Immature natural killer cell (primary cell): ENCODE measurements at places on chromosomes 5 and 9. TPM values are rescaled to one million over a fixed set of nuclear protein-coding genes. Genes with fewer than 3 reads are reported as not detected.

DNA sequence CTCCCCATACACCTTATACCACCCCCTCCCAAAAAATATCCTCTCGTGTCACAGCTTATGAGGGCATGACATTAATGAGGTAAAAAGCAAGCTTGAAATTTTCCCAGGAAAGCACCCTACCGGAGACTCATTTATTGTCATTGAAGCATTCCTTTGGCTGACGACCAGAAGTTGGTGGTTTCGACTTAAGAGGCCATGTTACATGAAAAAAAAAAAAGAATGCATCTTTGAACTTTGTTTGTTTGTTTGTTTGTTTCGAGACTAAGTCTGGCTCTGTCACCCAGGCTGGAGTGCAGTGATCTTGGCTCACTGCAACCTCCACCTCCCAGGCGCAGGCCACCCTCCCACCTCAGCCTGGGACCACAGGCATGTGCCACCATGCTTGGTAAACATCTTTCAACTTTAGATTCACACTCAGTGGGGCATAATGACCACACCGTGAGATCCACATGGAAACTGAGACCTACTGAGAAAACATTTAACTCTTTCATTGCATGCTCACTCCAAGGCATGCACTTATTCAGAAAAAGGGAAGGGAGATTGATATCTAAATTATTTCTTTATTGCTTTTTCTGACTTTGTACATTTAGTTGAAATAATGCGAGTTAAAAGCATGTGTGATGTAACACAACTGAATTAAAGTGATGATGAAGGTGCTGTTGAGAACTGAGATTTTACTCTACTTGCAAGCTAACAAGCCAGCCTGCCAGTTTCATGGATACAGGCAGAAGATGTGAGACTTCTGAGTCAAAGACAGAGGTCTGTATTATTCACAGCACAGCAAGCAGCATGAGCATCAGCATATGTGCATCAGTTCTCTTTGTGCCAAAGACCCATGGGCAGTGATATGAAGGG, 5.1 kb upstream of the RAB14 start:
- peaks cover 25% of the 10 kb centered on the region for H3K4me1 ChIP-seq
- no peak overlapping the region for H3K27ac ChIP-seq
- DNase-seq = no peak
- peaks cover 5% of the 10 kb centered on the region for H3K27me3 ChIP-seq
- no peak overlapping the region for H3K4me3 ChIP-seq

DNA sequence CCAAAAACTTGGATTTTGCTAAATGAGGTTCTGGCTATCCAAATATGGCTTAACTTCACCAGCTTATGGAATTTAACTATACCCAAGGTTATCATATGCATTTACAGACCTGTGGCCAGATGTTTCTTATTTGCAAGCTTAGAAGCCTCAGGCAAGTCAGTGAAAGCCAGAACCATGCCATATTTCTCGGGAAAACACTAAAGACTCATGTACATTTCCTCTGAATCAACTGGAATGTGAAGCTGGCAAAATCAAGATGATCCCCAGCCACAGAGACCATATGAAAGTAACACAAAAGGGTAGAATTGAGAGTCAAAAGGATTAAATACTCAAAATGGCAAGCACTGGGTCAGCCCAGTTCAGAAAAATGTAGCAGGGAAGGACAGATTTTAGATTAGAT, 76.4 kb upstream of the SLC1A1 start:
- H3K36me3 ChIP-seq = no peaks in the 10 kb centered on the region
- no peak for DNase-seq
- H3K27ac ChIP-seq = no peak overlapping the region
- H3K27me3 ChIP-seq = peaks cover 3% of the 10 kb centered on the region

DNA sequence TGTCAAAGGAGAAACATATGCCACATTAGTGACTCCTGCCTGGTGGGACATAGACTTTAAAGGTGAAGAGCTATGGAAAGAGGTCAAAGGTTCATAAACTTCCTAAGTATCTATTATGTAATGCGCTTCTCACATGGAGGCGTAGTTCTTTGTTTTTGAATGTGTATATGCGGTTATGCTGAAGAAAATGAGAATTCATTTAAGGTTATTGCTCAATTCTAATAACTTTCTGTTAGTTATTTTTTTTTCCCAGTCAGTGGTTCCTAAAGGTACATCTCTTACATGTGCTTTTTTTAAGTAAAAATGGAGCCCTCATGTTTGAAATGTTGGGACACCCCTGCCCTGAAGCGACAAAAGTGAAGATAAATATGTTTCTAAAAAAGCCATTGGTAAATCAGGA, 156.2 kb downstream of the SPATA31D1 start:
- H3K27ac ChIP-seq = no peak overlapping the region
- H3K27me3 ChIP-seq = no peaks in the 10 kb centered on the region
- no peak for DNase-seq

The IL4 gene
- not detected for polyA plus RNA-seq

The CXCL14 gene
- not detected for polyA plus RNA-seq

The SPINK7 gene
- not detected for polyA plus RNA-seq

The C5orf58 gene
- 0.23 TPM for polyA plus RNA-seq
